ENCODE measurements at places on chromosomes 7 and 10.

- no peak for DNase-seq
Observed at GRCh38 chr7:128006550-128007302, 24.5 kb downstream of the LRRC4 start.

GRCh38 chr10:113329121-113329596, 223.7 kb upstream of the HABP2 start:
- DNase-seq: no peak

DNA sequence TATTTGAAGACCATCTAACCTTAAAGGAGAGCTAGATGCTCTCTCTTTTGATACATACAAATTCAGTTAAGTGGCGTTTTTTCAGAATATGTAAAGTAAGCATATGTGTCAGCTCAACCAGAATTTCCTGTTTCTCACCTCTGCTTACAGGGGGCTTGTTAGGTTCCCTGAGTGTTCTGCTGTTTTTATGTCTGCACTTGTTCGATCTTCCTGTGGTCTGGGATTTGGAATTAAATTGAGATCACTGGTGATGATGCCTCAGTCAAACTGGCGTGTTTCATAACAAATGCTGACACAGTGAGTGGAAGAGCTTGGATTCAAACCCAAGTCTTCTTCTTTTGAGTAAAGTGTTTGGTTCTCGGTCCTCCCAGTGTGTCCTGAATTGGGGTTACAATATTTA, 348.3 kb upstream of the AKR1E2 start:
- DNase-seq: no peak

DNA sequence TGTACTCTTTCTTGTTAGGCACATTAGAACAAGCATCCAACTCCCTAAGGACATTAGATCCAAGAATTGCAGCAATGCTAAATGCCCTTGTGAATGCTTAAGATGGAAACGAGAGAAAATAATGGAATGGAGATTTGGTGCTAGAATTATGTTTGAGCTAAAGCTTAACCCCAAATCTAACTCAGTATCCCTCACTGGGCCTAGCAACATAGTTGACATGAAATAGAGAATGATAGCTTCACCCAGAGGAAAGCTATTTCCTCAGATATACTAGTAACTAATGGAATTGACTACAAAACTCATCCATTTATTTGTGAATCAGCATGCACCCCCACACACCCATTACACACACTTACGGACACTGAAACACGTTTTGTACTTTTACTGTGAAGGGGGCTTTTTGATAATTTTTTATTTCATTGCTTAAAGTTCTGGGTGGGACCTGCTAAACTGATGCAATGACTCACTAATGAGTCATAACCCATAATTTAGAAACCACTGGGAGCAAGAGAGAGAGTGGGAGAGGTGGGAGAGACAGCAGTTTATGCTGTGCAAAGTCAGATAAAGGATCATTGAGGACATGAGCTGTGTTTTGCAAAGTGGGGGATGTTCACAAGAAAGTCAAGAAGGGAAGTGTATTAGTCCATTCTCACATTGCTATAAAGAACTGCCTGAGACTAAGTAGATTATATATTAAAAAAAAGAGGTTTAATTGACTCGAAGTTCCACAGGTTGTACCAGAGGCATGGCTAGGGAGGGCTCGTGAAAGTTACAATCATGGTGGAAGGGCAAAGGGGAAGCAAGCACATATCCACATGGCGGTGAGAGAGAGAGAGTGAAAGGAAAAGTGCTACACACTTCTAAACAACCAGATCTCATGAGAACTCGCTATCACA, 382.7 kb downstream of the SFMBT2 start:
- no peak for DNase-seq

- DNase-seq: no peak
Observed at GRCh38 chr7:151447312-151447711, 7.4 kb upstream of the CRYGN start.

DNA sequence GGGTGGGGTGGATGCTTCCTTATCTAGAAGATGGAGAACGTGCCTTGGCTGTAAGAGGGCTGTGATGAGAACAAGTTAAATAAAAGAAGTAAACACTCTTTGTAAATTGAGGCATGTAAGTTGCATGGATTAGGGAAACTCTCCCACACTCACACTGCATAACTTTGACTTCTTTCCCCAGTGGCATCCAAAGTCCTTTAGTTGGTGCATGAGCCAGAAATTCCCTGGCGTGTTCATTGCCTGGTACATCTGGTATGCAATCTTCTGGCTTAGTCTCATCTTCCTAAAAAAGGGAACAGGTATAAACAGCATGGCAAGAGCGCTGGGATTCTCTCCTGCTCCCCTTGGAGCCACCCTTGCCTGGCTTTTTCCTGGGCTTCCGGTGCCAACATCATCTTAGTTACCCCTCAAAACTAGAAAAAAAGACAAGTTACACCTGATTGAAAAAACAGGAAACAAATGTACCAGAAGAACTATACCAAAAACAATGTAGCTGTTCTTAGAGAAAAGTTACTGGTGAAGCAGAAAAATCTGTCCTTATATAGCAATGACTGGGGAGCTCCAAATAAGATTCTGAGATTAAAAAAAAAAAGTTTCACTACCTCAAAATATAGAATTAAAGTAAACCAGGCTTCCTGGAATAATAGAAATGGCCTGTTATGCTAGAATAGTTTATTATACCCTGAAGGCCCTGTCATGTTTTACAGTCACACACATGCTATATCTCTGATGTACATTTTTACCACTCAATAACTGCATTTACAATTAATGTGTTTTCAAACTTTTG, 9.9 kb downstream of the RP9 start:
- no peak for DNase-seq

- no peak for DNase-seq
Observed at GRCh38 chr7:38507384-38507783, 123.8 kb downstream of the AMPH start.

DNA sequence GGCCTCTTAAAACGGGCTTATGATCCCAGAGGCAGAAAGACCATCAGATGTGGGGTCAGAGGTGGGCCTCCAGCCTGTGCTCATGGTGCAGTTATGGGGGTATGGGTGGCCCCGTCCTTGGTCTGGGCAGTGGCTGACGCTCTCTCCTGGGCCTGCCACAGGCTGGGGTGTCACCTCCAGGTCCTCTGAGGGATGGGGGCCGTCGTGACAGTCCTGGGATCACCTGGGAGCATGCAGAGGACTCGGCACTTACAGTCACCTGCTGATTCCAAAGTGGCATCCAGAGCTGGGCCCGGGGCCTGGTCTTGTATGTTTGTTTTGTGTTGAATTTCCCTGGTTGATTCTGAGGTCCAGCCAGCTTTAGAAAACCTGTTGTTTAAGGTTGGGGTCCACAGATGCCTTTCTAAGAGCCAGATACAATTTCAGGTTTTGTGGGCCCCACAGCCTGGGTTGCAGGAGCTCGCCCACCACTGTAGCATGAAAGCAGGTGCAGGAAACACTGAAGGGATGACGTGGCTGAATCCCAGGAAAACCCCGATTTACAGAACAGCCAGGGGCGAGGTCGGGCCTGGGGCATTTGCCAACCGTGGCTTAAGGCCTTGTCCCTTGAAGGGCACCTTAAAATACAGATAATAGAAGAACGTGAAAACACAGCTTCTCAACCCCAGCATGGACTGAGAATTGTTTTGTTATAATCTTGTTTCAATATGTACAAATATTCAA, 170.7 kb upstream of the PPP2R2D start:
- DNase-seq: no peak

DNA sequence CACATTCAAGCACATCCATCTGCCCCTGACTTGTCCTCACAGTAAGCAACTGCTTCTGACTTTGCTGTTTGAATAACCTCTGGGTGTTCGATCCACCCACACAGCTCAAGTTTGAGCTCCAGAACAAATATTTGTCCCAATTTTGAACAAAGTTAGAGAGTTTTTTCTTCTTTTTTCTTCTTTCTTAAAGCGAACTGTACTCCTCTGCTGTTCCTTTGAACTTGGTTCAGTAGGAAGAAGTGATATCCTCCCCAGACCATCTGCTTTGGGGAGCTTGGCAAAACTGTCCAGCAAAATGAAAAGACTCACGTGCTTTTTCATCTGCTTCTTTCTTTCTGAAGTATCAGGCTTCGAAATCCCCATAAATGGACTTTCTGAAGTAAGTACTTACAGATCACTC, at the start of gene ITIH2:
Gene ITIH2, plus strand, starts transcription at position 177 of the 400 bp plus-strand sequence. Its CDS starts 119 bp downstream, at position 296.
- DNase-seq: no peak

GRCh38 chr7:76343294-76343930, 15.4 kb downstream of the YWHAG start:
- no peak for DNase-seq

DNA sequence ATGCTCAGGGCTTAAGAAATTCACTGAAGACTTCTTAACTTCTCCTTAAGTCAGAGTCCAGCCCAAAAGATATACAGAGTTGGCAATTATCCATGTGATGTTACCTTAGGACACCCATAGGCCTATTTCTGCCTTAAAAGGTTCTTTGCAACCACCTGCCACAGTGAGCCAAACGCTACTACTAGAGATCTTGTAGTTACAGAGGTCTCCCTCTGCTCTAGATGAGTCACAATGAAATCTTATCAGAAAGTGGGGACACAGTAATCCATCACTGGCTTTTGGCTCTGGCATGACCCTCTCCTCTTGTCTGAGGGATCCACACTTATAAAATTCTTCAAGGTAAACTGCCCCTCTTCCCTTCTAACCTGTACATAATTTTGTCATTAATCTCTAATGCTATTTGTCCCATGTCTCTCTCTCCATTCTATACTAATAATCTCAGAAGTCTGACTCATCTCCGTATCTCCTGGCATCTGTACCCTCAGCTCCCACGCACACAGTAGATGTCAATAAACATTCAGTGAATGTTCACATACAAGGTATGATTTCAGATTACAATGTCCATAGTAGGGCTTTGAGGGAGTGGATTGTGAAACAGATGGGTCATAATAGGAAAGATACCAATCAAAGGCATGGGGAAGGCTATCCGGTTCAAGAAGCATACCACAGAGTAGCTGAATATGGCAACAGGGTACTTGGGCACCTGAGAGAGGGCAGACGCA, 112.1 kb downstream of the SGMS1 start:
- DNase-seq: no peak

DNA sequence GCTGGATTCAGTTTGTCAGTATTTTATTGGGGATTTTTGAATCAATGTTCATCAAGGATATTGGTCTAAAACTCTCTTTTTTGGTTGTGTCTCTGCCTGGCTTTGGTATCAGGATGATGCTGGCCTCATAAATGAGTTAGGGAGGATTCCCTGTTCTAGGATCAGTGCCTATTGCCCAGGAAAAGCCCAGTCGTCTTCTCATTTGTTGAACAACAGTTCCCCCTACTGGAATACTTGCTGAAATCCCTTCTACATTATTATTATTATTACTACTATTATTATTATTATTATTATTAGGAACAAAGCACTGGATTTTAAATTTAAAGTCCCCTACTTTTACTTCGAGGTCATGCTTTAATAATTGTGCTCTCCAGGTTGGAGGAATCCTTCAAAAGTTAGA, 528.9 kb downstream of the MAGI2 start:
- DNase-seq: no peak

DNA sequence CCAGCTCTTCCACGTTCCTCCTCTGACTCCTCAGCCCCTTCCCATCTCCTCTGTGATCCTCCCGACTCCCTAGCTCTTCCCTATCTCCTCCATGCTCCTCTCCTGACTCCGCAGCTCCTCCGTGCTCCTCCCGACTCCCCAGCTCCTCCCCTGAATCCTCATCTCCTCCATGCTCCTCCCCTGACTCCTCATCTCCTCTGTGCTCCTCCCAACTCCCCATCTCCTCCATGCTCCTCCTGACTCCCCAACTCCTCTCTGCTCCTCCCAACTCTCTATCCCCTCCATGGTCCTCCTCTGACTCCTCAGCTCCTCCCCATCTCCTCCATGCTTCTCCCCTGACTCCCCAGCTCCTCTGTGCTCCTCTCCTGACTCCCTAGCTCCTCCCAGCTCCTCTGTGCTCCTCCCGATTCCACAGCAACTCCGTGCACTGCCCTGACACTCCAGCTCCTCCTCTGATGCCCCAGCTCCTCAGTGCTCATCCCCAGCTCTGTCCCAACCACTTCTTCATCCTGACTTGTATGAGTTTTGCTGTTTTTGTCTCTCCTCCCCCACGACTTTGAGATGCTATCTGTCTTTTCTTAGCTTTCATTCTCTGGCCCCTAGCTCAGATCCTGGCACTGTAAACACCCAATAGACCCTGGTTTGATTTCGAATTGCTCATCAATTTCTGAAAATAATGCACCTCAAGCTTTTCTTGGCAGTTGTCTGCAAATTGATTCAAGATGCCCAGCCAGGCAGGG, 38.3 kb downstream of the OAT start:
- DNase-seq: no peak

- no peak for DNase-seq
Observed at GRCh38 chr7:100452513-100452912, 11.5 kb downstream of the SPACDR start.
